Urothelium cell line (cell line): ENCODE measurements at places on chromosomes 6 and 20.

GRCh38 chr6:70059039-70059719, 192.8 kb downstream of the COL19A1 start:
- DNase-seq, result no peak

- DNase-seq, result no peak
Measured at GRCh38 chr20:37741570-37741969, 47.7 kb downstream of the CTNNBL1 start.

GRCh38 chr20:62150310-62150575, 6.7 kb downstream of the SS18L1 start:
- no peak for DNase-seq

GRCh38 chr6:164133095-164133494, 718.6 kb downstream of the QKI start:
- no peak for DNase-seq

- no peak for DNase-seq
Measured at GRCh38 chr6:2204272-2204671, 41.1 kb downstream of the GMDS start.

GRCh38 chr6:137371634-137372016, 122.6 kb downstream of the OLIG3 start:
- DNase-seq, result no peak

DNA sequence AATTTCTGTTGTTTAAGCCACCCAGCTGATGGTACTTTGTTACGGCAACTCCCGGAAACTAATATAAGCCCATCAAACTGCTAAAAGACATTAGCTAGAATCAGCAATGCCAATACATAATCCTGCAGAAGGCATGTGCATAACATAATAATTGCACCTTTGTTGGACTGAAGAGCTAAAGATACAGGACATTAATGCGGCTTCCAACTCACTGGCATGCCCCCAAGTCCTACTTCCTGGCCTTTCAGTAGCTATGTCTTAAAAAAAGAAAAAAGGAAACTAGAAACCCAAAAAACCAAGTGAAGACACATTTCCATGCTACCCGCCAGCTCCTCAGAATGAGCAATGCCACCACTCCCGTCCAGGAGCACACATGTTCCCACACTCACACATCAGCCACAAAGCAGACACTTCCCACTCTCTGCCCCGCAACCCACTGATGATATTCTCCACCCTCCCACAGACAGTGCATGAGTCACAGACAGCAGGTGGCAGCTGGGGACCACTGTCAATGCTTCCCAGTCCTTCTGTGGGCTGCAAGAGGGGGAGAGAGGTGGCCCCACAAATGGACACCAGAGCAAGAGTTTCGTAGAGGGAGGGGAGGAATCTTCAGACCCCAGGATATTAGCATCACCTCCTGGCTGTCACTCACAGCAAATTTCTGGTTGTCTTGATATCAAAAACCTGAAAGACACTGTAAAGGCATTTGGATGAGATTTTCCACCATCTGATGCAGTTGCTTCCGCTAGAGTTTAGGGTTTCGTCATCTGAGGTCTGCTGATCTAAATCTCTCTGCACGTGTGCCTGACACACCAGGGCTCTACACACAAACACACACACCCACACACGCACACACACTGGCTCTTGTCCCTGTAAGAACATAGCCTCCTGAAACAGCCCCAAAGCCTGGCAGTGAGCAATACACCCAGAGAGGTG, 32.8 kb downstream of the GFOD1 start:
- no peak for DNase-seq

- DNase-seq, result peak; percentile 32
Measured at GRCh38 chr6:35152067-35152707, 11.0 kb upstream of the TCP11 start.

GRCh38 chr6:18663011-18663410, 275.9 kb downstream of the RNF144B start:
- no peak for DNase-seq

- no peak for DNase-seq
Measured at GRCh38 chr20:14956026-14956425, 618.6 kb upstream of the FLRT3 start.

- peak; percentile 15 for DNase-seq
Measured at GRCh38 chr6:165218829-165219228, 90.6 kb downstream of the C6orf118 start.

- no peak for DNase-seq
Measured at GRCh38 chr20:58458342-58459057, 56.7 kb downstream of the APCDD1L start.

GRCh38 chr20:25539742-25540672, 45.3 kb downstream of the NINL start:
- DNase-seq, result no peak

DNA sequence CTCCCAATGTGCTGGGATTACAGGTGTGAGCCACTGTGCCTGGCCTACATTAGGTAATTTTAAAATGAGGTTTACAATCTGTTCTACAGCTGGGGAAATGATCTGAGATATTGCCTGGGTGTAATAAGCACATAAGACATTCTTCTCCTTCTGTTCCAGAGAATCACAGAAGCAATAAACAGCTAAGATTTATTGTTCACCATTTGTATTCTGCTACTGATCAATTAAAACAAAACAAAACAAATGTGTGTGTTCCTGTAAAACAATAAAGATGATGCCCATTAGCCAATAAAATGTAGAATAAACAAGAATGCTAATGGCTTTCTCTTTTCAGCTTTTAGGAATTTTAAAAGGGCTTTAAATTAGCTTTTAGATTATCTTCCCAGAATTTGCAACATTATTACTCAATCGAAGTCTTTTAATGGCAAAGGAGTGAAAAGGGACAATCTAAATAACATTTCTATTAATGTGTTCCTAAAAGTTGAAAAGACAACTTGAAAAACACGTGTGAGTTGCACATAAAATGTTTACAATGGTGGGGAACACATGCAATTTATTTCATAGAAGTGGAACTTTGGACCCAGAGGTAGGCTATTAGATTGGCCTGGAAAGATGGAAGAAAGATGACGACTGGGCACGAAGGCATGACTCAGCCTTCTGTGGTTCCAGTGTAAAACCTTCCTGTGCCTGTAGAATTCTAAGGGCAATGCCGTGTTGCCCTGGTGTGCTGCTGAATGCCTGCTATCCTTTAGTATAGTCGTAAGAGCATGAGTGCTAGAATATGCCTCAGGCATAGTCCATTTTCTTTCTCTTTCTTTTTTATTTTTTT, 29.0 kb upstream of the DEK start:
- DNase-seq, result peak; percentile 40

DNA sequence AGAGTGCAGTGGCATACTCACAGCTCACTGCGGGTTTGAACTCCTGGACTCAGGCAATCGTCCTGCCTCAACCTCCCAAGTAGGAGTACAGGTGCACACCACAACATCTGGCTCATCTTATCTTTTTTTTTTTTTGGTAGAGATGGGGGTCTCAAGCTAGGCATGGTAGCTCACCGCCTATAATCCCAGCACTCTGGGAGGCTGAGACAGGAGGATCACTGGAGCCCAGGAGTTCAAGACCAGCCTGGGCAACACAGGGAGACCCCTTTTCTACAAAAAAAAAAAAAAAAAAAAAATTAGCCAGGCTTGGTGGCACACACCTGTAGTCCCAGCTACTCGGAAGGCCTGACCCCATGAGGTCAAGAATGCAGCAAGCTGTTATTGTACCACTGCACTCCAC, 31.5 kb downstream of the ILRUN start:
- DNase-seq, result no peak

GRCh38 chr6:66103954-66104353, 396.9 kb upstream of the EYS start:
- DNase-seq, result no peak

GRCh38 chr6:88815491-88815890, 147.9 kb downstream of the RNGTT start:
- no peak for DNase-seq

DNA sequence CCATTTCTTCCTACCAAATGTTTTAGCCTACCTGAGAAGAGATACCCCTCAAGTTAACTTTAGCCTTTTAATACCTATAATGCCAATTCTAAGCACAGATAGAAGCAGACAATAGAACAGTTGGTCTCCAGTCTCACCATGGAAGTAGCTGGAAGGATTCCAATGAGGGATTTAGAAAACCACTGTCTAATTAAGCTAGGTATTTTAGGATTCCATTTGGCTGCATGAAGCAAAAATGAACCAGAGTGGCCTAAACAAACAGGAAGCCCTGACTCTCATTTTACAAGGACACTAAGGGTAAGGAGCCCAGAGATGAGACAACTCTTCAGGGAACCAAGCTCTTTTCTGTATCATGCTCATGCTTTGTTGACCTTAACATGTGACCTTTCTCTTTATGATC, 199.2 kb downstream of the ALDH8A1 start:
- DNase-seq, result no peak

DNA sequence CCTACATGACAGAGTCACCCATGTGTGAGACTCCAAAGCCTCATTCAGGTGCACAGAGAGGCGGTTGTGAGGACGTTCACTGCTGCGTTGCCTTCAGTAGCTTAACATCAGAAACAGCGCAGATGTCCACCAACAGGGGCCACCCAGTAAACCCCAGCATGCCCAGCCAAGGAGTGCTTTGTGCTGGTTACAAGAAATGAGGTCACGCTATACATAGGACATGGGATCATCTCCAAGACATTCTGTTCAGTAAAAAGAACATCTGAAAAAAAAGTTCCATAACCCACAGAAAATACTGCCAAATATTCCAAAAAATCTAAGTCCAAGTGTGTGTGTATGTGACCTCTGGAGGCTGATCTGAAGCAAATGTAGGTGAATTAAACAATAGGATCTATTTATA, 16.0 kb downstream of the SLC52A3 start:
- DNase-seq, result no peak

GRCh38 chr6:15921243-15921642, 207.6 kb upstream of the MYLIP start:
- no peak for DNase-seq

GRCh38 chr6:168640768-168641167, 199.8 kb downstream of the SMOC2 start:
- DNase-seq, result peak; percentile 28

- no peak for DNase-seq
Measured at GRCh38 chr6:79617518-79617941, 13.6 kb upstream of the SH3BGRL2 start.

- DNase-seq, result no peak
Measured at GRCh38 chr20:38231531-38232121, 28.9 kb downstream of the KIAA1755 start.

GRCh38 chr20:44324343-44324742, 12.5 kb upstream of the R3HDML start:
- DNase-seq, result no peak

DNA sequence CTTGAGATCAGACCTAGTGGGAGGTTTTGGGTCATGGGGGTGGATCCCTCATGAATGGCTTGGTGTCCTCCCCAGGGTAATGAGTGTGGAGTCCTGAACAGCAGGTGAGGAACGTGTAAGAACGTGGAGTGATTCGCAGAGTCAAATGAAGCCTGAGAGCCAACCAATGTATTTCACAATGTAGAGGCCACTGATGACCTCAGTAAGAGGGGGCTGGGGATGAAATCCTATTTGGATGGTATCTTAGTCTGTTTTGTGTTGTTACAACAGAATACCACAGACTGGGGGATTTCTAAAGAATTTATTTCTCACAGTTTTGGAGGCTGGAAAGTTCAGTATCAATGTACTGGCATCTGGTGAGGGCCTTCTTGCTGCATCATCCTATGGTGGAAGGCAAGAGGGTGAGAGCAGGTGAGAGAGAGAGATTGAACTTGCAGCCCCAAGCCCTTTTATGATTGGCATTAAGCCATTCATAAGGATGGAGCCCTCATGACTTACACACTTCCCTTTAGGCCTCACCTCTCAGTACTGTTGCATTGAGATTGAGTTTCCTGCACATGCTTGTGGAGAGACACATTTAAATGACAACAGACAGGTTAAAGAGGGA, 47.3 kb upstream of the HIVEP1 start:
- DNase-seq, result no peak

- DNase-seq, result no peak
Measured at GRCh38 chr6:1581120-1581991, 28.4 kb upstream of the FOXC1 start.

- DNase-seq, result peak; percentile 62
Measured at GRCh38 chr6:35687658-35688604, 784 bp downstream of the FKBP5 start.

DNA sequence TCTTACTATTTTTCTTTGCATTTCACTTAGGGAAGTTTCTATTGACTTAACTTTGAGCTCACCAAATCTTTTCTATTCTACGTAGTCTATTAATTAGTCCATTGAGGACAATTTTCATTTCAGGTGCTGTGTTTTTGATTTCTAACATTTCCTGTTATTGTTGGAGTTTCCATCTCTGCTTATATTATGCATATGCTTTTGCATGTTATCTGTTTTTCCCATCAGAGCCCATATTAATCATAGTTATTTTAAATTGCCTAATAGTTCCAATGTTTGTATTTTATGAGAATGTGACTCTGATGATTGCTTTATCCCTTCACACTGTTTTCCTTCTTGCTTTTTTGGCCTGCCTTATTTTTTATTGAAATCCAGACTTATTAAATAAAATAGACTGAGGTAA, 414.5 kb upstream of the OPRM1 start:
- no peak for DNase-seq

DNA sequence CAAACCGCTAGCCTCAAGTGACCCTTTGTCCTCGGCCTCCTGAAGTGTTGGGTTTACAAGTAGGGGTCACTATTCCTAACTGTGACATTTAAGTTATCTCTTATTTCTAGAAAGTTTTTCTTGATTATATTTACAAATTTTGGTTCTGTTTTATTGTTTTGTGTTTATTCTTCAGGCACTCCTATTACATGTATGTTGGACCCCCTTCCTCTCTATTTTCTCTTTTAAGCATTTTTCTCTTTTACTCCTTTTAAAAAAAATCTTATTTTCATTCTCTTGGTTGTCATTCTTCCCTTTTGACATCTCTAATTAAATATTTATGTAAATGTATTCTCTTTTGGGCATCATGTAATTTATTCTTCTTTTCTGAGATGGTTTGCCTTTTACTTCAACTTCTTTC, 50.4 kb upstream of the MAP3K7 start:
- no peak for DNase-seq

DNA sequence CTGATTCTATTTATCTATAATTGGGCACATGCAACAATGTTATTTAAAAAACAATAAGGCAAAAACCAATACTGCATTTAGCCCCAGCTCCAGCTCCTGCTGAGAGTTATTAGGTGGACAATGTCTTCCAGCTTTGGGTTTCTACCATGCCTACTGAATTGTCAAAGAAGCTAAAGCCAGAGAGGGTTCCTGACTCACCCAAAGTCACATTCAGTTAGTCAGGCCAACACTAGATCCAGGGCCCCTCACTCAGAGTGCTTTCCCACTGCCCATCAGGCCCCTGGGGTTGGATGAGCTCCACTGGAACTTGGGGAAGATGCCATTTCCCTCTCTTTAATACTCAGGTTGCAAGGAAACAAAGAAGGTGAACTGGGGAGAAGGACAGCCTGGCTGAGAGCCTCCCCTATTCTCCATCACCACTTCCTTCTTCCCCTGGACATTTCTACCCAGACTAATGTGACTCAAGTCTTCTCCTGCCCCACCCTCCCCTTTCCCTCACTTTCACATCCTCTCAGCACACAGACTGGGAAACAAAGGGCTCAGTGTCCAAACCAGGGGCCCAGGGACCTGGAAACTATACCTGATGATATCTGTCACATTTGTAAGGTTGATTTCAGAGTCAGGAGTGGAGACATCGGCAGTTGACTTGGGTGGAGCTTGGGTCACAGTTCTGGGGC, 6.0 kb downstream of the TREM1 start:
- no peak for DNase-seq
